ENCODE measurements at places on chromosomes 12 and 14. TPM values are rescaled to one million over a fixed set of nuclear protein-coding genes. Genes with fewer than 3 reads are reported as not detected.

The MGP gene
- total RNA-seq, result 929 TPM

The PRORP gene
- 20.0 TPM for total RNA-seq

The RNF212B gene
- total RNA-seq, result not detected

The B3GNT4 gene
- total RNA-seq, result not detected

The SMCO3 gene
- 0.23 TPM for total RNA-seq

The KRT74 gene
- not detected for total RNA-seq

The RNFT2 gene
- total RNA-seq, result 0.63 TPM
